ENCODE measurements at places on chromosomes 16 and 17.

DNA sequence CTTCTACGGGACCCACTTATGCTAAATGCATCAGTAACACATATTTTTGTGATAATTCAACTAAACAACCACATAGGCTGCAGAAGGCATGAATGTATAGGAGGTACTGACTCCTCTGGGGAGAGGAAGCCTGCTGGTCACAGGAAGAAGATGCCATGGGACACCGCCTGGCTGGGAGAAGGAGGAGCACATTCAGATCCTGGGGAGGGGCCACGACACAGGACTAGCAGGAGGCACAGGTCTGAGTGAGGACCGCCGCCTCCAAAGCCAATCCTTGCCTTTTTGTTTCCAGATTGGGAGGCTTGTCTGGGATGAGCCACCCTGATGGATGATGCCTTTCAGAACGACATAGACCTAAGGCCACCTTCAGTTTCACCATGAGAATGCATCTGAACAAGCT, 34.6 kb downstream of the MBTPS1 start:
- no peak for DNase-seq

- DNase-seq = no peak
Observed at GRCh38 chr16:56681939-56682702, at the start of gene MT1X. MT1X (plus strand) TSS chr16:56682470; CDS start chr16:56682541, 71 bp downstream.

GRCh38 chr17:77709594-77709993, 248.9 kb upstream of the TNRC6C start:
- DNase-seq = no peak

DNA sequence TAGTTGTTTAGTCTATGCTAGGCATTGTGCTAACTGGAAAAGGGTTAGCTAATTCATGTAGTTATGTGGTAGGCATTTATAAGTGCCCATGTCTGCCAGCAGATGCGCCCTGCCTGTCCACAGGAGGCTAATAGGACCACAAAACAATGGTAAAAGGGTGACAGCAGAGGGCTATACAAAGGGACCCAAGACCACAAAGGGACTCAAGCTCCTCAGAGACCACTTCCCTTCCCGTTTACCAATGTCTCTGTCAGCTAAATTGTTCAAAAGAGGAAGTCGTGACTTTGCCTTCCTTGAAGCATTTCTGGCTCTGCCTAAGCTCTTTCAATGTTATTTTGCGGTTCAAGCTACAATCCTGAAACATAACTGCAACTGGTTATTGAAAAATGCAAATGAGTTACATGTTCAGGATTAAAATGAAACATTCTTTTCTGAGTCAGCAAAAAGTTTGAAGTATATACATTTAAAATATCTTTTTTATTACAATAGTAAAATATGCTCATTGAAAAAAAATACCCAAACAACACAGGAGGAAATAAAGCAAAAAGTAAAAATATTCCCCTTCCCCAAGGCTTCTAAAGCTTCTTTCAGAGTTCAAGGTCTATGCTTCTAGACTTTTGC, 149.2 kb downstream of the MAF start:
- DNase-seq = no peak

- DNase-seq = no peak
Observed at GRCh38 chr16:49521734-49522325, 148.2 kb downstream of the C16orf78 start.

DNA sequence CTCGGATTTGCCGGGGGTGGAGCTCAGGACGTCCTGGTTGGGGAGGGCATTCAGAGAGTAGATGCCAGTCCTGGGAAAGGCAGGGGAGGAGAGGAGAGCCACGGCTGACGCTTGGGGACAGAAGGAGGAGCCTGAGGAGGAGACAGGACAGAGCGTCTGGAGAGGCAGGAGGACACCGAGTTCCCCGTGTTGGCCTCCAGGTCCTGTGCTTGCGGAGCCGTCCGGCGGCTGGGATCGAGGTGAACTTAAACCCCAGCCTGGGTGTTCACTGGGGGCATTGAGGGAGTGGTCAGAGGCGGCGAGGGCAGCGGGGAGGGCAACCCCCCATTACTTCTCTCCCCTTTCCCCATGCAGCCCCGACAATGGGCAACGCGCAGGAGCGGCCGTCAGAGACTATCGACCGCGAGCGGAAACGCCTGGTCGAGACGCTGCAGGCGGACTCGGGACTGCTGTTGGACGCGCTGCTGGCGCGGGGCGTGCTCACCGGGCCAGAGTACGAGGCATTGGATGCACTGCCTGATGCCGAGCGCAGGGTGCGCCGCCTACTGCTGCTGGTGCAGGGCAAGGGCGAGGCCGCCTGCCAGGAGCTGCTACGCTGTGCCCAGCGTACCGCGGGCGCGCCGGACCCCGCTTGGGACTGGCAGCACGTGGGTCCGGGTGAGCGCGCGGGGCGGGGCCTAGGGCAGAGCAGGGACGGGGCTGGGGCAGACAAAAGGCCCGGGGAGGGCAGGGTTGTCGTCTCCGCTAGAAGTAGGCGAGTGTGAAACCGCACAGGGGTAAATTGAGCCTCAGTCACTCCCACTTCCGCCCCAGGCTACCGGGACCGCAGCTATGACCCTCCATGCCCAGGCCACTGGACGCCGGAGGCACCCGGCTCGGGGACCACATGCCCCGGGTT, 3.7 kb downstream of the NOL3 start:
- no peak for DNase-seq

- no peak for DNase-seq
Observed at GRCh38 chr16:179211-180092, 807 bp upstream of the HBQ1 start.

DNA sequence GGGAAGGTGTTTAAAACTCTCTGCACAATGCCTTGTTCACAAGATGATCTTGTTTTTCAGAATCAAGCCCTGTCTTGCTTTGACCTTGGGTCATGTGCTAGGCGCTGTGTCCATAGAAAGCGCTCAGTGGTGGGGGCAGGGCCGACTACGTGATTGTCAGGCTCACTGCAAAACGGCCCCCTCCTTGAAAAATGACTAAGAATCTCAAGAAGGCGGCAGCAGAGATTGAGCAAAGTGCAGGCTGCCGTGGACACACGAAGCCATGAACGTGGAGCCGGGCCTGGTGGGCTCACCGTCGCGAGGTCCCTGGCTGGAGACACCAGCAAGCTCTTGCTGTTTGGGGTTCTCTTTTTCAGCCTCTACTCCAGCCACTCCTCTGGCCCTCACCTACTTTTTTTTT, 10.2 kb downstream of the ATP2C2 start:
- DNase-seq = no peak

DNA sequence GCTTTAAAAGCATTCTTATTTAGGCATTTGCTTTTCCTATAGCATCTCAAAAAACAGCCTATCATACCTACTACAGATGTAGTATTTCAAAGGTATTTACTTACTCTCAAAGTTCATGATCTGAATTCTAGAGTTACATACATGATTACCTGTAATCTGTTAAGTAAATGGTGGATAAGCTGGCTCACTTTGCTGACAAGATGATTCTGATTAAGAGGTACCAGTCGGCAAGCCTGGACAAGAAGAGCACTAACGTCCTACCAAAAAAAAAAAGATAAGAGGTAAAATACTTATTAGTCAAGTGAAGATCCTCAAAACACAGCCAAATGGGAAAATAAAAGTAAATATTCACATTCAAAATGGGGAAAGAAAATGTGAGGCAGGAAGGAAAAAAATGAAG, 2.7 kb downstream of the HEATR6 start:
- DNase-seq = no peak

All from Panc1 (cell line).